NCI-H187 treated with DMSO at 0.1 percent for 48 hours (cell line): ENCODE measurements at places on chromosomes 5 and 9.

DNA sequence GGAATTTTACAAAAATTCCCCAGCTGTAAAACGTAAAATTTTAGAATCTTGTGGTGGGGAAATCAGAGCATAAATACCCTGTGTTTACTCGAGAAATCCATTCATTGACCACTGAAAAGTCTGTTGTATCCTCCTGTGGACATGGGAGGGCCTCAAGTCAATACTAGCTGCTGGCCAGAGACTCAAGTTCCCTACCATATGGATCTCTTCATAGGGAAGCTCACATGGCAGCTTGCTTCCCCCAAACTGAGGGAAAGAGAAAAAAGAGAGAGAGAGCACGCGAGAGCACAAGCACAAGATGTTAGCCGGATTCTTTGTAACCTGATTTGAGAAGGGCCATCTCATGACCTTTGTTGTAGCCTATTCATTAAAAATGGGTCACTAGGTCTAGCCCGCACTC is 591.9 kb downstream of the LRRC70 start:
- DNase-seq: no peak

GRCh38 chr5:79120221-79120620 is 8.6 kb downstream of the BHMT start:
- no peak for DNase-seq

- no peak for DNase-seq
Measured at GRCh38 chr5:11212706-11213105, 451.7 kb upstream of the DAP start.

GRCh38 chr5:90747693-90748092 is 189.1 kb downstream of the ADGRV1 start:
- no peak for DNase-seq

DNA sequence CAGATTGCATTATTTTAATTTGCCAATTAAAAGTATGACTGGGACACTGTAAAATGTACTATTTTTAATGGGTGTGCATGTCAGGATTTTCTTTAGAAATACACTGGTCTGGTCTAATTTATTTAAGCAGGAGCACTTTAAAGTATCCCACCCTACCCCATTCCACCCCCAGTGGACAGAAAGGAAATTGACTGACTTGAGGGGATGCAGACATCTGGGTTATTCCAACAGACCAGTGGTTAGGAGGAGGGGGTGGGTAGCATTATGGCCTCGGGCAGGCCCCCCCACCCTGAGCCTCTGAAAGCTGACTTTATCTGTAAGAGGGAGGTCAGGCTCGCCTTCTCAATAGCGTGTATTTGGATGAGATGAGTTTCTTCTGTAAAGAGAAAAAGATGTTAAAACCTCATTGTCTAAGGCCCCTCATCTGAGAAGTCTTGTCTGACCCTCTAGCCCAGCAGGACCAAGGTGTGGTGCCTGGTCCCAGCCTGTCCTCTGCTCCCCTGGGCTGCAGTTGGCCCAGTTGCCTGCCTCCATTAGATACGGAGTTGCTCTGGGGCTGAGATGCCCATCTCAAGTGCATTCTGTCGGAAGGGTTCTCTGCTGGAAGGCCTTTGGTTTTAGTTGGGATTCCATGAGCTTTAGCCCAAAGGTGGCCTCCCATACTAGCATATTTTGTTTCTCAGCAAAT is 4.4 kb downstream of the HNRNPAB start:
- DNase-seq: no peak

DNA sequence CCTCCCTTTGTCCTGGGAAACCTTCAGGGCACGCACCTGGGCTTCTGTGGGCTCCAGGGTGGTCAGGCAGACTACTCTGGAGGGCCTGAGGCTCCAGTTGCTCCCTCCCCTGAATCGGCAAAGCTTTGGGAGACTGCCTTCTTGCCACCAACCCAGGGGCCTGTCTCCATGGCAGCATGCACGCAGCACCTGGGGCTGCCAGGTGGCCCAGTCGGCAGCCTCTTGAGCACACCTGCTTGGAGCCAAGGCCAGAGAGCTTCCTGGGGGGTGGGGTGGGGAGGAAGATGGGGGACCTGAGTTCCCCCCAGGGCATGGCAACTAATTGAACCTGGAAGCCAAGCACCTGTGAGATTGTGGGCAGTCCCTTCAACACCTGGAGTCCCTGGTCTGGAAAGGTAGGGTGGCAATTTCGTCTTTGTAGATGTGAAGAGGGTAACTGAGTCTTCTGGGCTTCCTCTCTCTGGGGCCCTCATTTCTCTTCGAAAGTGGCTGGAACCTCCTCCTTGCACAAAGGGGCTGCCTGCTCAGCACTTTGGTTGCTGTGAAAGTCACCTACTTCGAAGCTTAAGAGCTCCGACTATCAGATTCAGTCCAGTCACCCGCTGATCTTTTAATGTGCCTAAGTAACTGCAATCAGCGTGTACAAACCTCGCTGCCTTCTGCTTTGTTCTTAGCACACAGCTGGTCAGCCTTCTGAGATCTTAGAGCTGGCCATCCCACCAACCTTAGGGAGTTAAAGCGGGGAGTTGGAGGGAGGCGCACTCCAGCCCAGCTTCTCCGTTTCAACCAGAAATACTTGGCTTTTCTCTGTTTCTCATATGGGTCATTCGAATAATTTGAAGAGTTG is 4.0 kb downstream of the RNF183 start:
- peak; percentile 48 for DNase-seq

DNA sequence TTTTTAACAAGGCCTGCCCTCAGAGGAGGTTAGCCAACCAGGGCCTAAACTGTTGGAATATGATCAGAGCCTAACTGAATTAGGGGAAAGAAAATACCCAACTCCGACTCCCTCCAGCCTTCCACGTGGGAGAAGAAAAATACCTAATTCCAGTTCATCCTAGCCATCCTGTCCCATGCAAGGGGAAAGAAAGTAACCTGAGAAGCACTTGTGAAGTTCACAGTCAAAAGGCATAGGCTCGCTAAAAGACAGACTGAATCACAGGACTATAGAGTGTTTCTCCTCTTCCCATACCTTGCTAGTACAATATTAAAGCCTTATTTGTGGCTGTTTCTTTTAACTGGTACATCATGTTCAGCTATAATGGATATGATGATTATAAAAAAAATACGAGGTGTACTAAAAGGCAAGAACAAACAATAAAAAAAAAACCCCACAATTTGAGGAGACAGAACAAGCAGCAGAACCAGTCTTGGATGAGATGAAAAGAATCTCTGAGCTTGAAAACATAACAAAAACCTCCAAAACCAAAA is 18.0 kb upstream of the ATP10B start:
- no peak for DNase-seq

GRCh38 chr9:126024581-126025230 is 277.5 kb downstream of the PBX3 start:
- no peak for DNase-seq

- DNase-seq: no peak
Measured at GRCh38 chr9:91100878-91101450, 260.8 kb downstream of the AUH start.

DNA sequence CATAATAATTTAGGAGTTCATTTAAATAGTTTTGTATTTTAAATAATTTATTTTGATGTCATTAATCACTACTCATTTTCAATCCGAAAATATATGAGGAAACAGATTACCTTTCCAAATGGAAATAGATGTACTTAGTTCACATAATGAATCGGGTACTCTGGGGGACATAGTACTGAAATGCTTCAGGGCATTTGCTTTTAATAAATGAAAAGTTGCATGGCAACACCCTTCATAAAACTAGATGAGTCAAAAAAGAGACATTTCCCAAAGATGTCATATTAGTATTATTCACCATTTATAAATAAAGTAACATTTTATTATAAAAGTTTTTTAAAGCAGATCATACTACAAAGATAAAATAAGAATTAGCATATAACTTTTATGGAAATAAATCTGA is 177.8 kb downstream of the MCTP1 start:
- DNase-seq: no peak

- no peak for DNase-seq
Measured at GRCh38 chr5:132227485-132228240, at the start of gene P4HA2. Gene P4HA2, minus strand, starts transcription at chr5:132227853. Its CDS starts 9,227 bp downstream, at chr5:132218626.

DNA sequence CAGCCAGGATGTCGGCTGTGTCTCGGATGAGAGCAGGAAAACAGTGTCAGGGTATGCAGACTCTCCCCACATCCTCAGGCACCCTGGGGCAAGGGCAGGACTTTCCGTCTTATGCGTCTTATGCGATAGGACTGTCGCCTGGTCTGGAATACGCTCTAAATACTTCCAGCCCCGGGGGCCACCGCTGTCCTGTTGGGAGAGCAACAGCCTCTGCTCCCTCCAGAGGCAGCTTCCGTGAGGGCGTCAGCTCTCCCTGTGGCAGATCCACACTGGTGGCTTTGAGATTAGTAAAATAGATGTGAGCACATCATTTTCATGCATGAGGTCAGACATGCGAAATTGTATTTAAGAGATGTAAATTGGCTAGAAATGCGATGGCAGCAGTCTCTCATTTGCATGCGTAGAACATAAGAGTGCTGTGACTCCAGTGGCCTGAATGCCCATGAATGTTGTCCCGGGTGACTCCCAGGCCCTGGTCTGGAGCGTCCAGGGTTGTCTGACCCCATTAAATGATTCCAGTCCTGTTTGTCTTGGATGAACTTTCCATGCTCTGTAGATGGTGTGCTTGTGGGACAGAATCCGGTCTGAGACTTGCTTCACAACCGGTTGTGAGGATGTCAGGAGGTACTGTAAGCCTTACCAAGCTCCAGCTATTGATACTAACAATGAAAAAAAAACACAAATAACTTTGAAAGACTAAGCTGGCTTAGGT is 228.2 kb downstream of the SYK start:
- DNase-seq: no peak

DNA sequence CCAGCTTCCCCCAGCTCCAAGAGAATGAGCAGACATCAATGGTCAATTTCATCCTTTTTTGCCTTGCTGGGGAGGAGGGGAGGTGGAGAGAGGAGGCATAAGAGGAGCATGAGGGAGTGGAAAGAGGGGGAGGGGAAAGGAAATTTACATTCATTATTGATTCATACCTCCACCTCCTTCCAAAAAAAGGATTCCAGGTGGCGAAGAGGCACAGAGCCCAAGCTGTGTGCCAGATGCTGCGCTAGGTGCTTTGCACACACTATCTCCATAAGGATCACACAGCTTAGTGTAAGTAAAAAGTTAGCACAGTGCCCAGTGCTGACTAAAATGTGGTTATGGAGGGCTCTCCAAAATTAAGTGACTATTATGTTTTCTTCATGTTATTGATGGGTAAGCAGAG is 11.0 kb downstream of the ASTN2 start:
- DNase-seq: no peak

DNA sequence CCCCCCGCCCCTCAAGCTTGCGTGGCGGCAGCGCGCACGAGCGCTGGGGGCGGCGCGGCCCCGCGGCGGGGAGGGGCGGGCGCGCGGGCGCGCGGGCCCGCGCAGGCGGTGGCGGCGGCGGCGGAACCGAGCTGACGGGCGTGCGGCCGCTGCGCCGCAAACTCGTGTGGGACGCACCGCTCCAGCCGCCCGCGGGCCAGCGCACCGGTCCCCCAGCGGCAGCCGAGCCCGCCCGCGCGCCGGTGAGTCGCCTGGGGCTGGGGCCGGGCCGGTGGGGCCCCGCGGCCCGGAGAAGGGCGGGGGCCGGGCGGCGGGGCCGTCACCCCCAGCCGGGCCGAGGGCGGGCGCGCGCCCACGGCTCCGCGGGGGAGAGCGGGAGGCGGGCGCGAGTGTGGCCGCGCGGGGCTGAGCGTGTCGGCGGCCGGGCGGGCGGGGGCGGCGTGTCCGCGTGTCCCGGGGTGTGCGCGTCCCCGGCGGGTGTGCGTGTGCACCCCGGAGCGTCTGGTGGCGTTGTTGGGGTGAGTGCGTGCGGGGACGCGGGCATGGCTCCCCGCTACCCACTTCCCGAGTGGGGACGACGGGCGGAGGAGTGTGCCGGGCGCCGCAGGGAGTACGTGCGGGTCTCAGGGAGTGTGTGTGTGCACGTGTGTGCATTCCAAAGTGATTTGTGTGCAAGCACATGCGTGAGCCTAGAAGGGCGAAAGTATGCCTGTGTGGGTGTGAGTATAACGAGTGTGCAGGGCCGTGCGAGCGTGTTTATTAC is at the start of gene NEK6:
Gene NEK6 (plus strand): TSS at position 106 of the 763 bp plus-strand sequence. CDS start 44,016 bp downstream, outside the sequence.
- DNase-seq: no peak

DNA sequence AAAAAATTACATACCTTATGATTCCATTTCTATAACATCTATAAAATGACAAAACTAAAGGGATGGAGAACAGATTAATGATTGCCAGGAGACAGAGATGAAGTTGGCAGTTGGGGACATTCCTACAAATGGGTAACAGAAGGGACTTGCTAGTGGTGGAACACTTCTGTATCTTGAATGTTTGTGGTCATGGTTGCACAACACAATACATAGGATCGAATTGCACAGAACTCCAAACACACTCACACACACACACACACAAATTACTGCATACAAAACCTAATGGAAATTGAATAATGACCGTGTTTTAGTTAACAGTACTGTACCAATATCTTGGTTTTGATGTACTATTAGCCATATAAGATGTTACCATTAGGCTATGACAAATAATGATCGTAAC is 330.7 kb upstream of the POU5F2 start:
- DNase-seq: no peak

GRCh38 chr9:97506787-97507186 is 5.3 kb downstream of the TMOD1 start:
- DNase-seq: no peak

GRCh38 chr5:106601620-106602019 is 1069.1 kb downstream of the EFNA5 start:
- DNase-seq: no peak

- no peak for DNase-seq
Measured at GRCh38 chr5:135215617-135216470, 181.8 kb upstream of the PITX1 start.

DNA sequence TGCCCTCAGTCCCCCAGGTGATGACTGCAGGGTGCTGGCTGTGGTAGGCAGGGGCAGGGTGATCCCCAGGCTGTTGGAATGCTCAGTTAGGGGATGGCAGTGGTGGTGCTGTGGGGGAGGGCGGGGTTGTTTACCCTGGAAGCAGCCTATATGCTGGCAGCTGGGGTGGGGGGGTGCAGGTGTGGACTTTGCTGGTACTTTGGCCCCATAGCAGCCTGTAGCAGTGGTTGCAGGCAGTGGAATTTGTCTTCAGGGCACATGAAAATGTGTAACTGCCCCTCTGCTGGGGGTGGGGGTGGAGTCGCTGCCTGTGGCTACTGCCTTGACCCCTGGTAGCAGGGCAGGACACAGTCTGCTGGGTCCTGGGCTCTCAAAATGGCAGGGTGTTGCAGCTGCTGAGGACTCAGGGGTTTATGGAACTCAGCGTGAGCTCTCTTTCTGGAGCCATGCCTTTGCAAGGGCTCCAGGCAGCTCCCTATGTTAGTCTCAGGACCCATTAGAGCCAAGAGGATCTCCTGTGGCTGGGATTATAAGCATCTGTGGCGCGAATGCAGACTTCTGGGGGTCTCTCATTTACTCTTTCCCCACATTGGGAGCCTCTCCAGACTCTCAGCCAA is 65.0 kb downstream of the RMI1 start:
- DNase-seq: no peak
